Activated CD4-positive, alpha-beta T cell treated with anti-CD3 and anti-CD28 coated beads for 4 hours (primary cell): ENCODE measurements at places on chromosomes 5 and 9.

- DNase-seq, result no peak
Observed at GRCh38 chr5:41345295-41345694, 132.0 kb upstream of the C6 start.

GRCh38 chr5:3994628-3995027 lies 399.0 kb downstream of the IRX1 start:
- DNase-seq, result no peak

DNA sequence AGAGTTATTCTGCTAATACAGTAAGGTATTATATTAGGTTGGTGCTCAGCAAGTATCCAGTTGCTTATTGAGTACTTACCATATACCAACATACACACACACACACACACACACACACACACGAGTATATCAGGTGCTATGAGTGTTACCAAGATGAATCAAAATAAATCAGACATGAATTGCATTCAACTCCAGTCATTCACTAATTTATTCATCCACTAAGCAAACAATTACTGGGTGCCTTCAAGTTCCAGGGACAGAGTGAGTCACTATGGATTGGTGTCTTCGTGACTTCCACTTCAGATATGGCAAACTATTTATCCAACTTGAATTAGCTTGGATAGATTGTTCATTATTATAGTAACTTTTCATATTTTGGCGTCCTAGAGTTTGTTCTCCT lies 140.7 kb upstream of the SLC44A1 start:
- DNase-seq, result no peak

- DNase-seq, result no peak
Observed at GRCh38 chr5:98066910-98067309, 706.6 kb upstream of the RGMB start.

DNA sequence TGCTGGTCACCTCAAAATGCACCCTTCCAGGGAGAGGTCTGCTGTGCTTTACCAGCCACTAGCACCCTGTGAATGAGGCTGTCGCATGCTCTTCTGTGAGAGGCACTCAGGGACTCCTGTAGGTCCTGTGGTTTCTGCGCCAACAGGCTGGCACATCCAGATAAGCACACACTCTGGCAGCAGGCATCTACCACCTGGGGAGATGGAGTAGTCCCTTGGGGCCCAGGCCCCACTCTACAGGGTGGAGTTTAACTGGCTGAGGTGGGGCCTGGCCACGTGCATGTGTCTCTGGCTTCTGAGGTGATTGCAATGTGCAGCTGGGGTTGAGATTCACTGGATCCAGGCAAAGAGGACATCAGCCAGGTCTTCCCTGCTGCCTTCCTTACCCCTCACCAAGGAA lies 32.3 kb downstream of the TMEM174 start:
- DNase-seq, result no peak

GRCh38 chr5:124790895-124791732 lies 44.7 kb upstream of the ZNF608 start:
- no peak for DNase-seq

DNA sequence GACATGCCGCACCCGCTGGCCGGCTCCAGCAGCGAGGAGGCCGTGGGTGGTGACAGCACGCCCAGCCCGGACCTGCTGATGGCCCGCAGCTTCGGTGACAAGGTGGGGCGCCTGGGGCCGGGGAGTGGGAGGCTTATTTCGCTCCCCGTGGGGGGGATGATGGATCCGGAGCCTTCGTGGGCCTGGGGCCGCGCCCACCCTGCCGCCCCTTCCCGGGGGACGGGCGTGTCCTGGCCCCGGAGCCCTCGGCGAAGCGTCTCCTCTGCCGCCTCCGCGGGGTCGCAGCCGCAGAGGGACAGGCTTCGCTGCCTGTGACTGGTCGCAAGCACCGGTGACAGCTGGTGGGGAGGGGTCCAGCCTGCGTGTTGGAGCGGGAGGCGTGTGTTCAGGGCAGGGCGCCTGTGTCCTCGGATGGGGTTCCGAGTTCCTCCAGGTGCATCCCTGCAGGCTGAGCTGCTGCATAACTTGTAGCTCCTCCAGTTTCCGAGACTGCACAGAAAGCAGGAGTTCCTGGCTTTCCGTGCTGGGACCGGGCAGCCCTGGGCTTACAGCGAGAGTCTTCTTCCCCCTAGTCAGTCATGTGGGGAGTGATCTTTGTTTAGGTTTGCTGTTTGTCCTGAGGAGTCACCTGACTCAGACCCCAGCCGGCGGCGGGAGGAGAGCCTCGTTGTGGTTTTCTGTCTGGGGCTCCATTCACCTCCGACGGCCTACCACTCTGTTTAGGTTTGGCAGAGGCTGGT lies 666 bp downstream of the SNX30 start:
- DNase-seq, result peak; percentile 18

DNA sequence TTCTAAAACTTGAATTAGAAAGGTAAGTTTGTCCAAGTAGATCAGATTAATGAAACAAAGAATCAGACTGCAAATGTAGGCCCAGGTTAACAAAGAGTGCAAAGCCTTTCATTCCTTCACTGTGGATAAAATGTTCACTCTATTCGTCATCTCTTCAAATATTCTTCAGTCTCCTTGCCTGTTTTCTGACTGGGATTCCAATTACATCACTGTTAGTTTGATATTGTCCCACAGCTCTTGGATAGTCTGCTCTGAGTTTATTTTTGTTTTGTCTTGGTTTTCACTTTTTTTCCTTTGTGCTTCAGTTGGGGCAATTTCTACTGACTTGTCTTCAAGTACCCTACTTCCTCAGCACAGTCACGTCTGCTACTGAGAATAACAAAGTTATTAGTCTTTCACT lies 38.5 kb upstream of the GZMA start:
- DNase-seq, result no peak

DNA sequence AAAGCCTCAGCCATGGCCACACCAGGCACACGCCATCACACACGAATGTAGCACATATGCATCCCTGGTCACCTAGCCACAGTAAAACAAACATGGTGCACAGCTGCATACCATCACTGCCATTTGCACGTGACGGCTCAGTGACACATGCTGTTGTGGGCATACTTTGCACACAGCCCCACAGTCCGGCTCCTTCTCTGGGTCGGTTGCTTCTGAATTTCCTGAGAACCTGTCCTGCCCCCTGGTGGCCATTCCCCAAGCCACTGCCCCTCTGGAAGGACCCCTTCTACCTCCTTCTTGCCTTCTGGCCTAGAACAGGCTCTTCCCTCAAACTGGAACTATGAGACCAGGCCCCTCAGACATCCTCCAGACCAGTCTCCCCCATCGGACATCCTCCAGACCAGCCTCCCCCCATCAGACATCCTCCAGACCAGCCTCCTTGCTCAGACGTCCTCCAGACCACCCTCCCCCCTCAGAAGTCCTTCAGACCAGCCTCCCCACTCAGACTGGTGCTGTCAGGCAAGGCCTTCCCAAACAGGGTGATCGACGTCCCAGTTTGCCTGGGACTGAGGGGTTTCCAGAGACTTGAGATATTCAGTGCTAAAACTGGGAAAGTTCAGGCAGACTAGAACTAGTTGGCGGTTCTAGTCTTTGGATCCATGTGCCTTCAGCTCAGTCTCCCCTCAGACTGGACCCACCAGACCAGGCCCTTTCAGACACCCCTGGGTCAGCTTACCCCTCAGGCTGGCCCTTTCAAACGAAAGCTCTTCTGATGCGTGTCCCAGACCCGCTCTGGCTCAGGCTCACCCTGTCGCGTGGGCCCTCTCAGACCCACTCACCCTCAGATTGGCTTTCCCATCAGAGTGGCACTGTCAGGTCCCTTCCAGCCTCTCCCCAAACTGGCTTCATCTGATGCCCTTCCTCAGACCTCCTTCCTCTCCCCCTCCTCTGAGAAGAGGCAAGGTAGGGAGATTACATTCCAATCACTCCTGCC lies 24.3 kb upstream of the ENHO start:
- peak; percentile 29 for DNase-seq

DNA sequence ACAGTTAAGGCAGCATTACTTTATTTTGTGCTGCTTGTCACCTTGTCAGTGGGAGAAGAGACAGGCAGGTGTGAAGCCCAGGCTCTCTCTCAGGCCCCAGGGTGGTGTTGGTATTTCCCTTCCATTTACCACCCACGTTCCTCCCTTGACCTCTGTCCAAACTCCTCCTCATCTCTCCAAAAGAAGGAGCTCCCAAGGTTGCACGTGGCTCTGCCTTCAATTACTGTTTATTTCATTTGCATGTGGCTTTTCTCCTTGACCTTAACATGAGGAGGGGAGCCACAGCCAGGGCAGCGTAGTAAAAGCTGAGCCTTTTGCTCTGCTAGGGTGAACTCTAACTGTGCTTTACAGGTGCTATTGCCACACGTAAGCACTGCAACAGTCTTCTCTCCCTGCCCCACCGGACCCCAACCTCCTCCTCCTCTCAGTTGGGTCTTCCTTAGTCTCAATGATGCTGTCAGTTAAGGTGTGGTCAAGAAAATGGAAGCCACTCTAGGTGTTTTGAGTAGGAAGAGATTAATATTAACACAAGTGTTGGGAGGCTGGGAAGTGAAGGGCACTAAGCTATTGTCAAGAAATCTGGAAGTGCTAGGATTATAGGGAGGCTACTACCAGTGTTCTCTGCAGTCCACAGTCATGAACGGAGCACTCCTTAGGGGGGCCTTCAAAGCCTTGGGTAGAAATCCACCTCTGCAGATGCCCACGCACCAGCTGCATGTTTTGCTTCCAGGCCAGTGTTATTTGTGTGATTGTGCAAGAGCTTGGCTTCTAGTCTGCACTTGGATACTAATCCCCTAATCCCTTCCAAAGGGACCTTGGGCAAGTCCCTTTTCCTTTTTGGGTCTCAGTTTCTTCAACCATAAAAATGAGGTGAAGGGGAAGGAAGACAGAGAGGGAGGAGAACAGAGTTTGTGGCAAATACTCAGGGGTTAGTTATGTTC lies 3.9 kb upstream of the ALDH1B1 start:
- no peak for DNase-seq

- no peak for DNase-seq
Observed at GRCh38 chr9:77917800-77918199, 113.8 kb downstream of the GNAQ start.

DNA sequence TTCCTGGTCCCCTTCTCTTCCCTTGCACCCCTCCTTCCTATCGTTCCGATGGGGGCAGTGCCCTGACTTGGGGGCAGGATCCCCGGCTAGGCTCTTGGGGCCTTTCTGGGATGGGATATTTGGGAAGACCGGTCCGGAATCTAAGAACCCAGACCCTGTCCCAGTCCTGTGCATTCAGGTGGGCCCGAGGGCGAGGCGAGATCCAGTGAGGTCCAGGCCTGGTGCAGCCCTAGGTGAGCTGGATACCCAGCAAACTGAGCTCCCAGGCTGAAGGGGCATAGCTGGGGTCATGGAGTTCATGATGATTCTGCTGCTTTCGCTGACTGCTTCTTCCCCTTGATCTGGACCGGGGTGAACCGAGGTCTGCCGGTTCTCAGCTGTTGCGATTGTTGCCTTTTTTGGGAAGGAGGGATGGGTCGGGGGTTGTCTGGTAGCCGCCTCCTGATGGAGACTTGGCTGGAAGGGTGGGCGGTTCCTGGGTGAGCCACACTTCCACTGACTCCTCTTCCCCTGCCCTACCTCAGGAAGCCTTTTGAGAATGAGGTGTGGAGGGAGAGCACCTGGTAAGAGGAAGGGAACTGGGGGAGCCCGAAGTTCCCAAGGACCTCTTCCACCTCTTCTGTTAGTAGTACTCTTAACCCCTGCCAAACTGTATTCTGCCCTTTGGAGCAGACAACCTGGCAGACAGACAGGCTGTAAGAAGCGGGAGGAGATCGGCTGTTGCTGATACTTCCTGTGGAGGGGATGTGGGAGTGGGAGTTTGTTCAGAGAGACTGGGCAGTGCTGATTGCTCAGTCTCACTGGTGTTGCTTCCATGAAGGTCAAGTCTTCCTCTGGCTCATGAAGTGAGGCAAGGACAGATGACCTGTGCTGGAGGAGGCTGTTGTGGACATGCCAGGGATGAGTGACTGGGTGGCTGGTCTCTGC lies 1.0 kb downstream of the LRRC8A start:
- DNase-seq, result no peak

GRCh38 chr9:122789256-122790046 lies 718 bp downstream of the OR5C1 start:
- no peak for DNase-seq

DNA sequence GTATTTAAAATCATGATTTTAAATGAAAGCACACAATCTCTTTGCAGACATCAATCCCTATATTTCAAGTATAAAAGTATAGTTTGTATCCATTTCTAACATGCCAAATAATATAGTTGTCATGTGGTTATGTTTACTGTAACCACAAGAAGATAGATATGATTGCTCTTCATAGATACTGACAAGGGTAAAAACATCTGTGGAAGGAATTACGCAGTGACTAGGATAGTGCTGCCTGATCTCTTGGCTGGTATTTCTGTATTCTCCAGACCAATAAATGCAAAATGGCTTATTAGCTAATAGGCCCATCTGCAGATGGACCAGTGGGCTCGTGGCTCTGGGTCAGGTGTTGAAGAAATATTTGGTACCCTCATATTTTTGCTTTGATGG lies 34.9 kb upstream of the FBN2 start:
- no peak for DNase-seq

GRCh38 chr5:107887166-107887943 lies 216.6 kb upstream of the EFNA5 start:
- DNase-seq, result no peak

DNA sequence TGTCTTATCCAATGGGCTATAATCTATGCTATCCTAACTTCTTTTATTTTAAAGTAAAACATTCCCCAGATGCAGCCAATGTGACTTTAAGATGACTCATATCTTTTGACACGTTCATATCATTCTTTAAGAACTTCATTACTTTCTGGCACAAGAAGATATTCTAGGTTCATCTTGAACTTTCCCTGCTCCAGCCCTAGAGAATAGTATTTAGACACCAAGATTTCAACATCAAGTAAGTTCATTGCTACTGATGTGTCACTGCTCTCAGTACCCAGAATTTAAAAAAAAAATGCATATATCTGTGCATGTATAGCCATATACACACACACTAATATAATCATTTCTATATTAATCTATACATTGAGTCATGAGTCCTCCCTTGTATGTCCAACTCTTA lies 175.2 kb downstream of the SAXO1 start:
- DNase-seq, result no peak

GRCh38 chr5:89230178-89230577 lies 347.2 kb upstream of the MEF2C start:
- DNase-seq, result no peak

DNA sequence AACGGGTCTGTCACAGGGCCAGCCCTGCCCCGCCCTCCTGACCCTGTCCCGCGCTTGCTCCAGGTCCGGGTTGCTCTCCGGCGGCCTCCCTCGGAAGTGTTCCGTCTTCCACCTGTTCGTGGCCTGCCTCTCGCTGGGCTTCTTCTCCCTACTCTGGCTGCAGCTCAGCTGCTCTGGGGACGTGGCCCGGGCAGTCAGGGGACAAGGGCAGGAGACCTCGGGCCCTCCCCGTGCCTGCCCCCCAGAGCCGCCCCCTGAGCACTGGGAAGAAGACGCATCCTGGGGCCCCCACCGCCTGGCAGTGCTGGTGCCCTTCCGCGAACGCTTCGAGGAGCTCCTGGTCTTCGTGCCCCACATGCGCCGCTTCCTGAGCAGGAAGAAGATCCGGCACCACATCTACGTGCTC lies 4.2 kb downstream of the B4GALT7 start:
- DNase-seq, result no peak

DNA sequence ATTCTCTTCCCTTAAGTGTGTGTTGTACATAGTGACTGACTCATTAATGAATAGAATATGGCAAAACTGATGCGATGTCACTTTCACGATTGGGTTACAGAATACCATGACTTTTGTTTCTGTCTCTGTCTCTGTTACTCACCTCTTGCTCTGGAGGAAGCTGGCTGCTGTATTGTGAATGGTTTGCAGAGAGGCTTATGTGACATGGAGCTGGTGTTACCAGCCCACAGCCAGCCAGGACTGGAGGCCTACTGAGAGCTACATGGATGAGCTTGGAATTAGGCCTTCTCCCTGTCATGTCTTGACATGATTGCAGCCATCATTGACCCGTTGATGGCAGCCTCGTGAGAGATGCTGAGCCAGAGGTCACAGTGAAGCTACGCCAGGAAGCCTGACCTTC lies 161.9 kb downstream of the TAF11L14 start:
- no peak for DNase-seq
